AG09319 (cell line): ENCODE measurements at places on chromosomes 12 and 14.

DNA sequence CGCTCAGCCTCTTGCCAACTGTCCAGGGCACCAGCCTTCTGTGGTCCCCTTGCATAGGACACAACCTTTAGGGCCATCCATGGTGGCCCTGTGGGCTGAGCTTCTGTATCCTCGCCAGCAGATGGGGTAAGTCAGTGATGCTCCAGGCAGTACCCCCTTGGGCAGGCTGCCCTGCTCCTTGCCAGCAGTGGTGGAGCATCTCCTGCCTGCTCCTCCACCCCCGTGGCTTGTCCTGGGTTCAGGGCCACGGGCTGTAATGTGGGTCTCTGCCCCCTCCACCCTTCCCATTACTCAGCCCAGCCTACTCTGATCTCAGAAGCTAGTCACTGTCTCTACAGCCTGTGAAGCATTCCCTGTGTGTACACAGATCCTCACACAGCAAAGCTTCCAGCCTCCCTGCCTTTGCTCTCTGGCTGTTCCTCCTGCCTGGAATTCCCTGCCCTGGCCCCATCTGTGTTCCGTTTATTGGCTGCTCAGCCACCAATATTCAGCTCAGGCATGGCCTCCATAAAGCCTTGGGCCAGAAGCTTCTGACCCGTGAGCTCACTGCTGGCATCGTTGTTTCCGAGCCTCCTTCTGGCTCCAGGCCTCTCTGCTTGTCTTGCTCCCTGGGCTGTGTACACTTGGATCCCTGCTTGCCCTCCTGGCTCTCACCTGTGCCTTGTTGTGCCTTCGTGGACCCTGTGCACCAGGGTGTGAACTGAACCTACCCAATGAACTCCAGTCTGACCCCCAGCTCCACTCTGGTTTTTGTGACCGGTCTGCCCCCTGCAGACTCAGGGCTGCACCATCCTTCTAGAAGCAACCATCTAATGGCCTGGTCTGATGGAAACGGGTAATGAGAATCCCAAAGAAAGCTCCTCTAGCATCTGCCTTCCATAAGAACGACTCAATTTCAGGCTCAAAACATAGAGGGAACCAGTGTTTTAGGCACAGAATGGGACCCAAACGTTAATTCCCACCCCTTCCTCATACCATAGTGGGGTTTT is 177.0 kb upstream of the PRMT8 start:
- no peak for DNase-seq

- no peak for DNase-seq
These were observed 22.2 kb upstream of the CCND2 start for GRCh38 chr12:4251216-4251891.

DNA sequence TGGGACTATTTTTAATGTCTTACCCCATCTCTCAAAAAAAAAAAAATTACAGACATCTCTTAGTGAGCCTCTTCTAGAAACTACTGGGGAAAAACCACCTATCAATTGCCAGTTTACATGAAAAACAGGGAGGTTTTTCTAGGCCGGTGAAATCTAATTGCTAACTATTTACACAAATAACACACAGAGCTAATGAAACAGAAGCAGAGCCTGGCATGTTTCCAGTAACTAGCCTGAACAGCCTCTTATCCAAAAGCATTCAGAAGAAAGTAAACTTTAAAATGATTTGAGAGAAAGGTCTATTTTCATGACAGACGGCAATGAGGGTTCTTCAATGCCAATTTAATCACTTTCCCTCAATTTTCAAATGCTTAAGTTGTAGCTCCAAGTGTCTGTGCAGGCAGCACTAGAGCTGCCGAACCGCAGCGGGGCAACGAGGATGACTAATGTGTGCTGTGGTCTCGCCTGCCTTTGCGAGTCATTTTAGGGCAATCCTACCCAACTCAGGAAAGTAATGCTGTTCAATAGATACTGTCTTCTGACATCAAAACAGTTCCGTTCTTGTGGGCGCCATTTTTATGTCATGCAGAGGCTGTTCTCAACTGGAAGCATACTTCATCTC is 84.6 kb downstream of the SETD3 start:
- DNase-seq: no peak

- no peak for DNase-seq
These were observed 22.6 kb downstream of the GPHB5 start for GRCh38 chr14:63296060-63296563.

DNA sequence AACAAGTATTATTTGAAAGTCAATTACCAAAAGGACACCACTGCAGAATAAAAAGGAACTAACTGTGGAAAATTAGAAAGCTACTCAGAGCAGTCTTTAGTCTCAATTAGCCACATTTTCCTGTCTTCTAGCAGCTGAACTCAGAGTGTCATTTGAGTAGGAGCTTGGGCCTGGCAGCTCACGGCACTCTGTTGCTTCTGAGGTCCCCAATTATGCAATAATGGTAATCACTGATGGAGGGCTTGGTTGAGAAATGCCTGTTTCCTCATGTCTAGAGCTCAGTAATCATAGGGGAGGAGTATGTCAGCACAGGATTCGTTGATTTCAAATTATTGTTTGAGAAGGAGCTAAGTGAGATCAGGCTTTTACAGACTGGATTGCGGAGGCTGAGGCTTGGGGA is 108.6 kb downstream of the VRK1 start:
- DNase-seq: peak; percentile 7

- no peak for DNase-seq
These were observed 348.8 kb downstream of the TMEM117 start for GRCh38 chr12:44184499-44185206.

- DNase-seq: no peak
These were observed 30.3 kb downstream of the PPP2R5E start for GRCh38 chr14:63512861-63513260.

- DNase-seq: no peak
These were observed 1.4 kb upstream of the M6PR start for GRCh38 chr12:8950702-8951478.

DNA sequence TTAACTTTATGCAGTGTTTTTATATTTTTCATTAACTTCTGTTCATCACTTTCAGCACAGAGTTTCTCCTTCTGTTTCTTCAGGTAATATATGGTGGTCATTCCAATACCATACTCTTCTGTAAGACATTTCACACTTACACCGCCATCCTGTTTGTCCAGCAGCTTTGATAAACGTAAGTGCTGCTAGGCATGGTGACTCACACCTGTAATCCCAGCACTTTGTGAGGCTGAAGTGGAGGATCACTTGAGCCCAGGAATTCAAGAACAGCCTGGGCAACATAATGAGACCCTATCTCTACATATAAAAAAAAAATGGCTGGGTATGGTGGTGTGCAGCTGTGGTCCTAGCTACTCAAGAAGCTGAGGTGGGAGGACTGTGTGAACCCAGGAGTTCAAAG is 55.8 kb downstream of the EXOC5 start:
- DNase-seq: no peak

GRCh38 chr14:89270439-89271227 is 146.4 kb downstream of the FOXN3 start:
- DNase-seq: no peak

DNA sequence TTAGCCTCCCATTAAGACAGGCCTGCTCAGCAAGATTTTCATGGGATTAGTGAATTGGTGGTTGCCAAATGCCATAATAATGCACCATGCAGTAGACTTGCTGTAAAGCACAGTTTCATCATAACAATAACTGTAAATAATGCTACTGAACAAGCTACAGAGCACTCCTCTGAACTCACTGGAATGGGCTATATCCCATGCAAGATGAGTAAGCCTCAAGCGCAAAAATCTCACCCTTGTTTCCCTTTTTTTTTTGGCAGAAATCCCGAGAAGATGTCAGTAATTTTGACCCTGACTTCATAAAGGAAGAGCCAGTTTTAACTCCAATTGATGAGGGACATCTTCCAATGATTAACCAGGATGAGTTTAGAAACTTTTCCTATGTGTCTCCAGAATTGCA is 145.9 kb upstream of the HIF1A start:
- no peak for DNase-seq

GRCh38 chr12:109434582-109434981 is 42.5 kb downstream of the KCTD10 start:
- DNase-seq: no peak

GRCh38 chr12:42090899-42091298 is 53.8 kb downstream of the GXYLT1 start:
- DNase-seq: no peak

GRCh38 chr14:20332431-20332787 is 670 bp downstream of the CCNB1IP1 start:
- no peak for DNase-seq

- DNase-seq: no peak
These were observed 381.9 kb downstream of the SLC16A7 start for GRCh38 chr12:59977779-59978178.

DNA sequence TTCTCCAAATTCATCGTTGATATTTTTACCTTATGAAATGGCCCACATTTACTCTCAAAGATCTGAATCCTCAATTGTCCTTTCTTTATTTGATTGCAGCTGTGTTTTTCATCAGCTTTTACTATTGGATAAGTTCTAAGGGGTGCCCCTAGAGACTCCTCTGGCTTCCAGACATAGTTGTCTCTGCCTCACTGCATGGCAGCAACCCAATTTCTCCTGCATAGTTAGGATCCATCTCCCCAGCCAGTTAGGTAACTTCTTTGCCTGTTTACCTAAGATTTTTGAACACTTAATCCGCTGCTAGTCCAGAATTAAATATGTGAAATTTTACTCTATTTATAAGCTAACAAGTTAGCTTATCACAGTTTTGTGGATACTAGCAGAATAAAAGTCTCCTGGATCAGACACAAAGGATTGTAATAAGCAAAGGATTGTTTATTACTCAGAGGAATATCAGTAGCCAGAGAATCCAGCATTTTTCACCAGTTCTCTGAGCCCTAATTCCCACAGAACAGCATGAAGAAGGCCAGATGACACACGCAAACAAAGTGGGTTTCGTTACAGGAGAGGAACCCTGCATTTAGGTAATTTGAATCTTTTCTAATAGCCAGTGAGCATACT is 101.1 kb downstream of the BBS10 start:
- DNase-seq: no peak

GRCh38 chr14:100111931-100112704 is 46.9 kb downstream of the EVL start:
- no peak for DNase-seq

DNA sequence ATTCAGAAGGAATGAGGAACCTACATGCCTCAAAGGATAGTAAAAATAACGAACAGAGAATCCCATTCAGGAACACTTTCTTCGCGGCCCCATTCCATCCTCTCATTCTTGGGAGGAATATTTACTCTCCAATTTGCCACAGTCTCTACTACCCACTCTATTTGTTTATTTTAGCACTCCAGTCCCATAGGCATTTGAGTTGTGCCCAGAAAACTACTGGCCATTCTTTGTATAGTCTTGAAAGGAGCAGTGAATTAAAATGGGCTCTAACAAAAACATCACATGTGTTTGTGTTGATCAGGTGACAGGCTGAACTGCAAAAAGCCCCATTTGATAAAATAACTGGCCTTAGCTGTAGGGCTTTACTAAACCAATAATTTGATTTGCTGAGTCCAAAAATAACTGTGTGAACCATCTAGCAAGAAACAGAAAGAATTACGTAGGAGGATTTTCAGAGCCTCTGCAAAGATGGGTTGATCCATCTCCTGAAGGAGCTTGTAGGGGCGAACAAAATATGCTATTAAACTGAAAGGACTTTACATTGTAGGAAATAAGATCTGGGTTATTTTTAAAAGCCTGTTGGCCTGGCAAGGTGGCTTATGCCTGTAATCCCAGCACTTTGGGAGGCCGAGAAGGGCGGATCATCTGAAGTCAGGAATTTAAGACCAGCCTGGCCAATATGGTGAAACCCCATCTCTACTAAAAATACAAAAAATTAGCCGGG is 142.3 kb upstream of the CPNE8 start:
- DNase-seq: no peak

- no peak for DNase-seq
These were observed 357.4 kb downstream of the TMEM117 start for GRCh38 chr12:44193281-44193680.
